ENCODE measurements at places on chromosomes 12 and 14.

DNA sequence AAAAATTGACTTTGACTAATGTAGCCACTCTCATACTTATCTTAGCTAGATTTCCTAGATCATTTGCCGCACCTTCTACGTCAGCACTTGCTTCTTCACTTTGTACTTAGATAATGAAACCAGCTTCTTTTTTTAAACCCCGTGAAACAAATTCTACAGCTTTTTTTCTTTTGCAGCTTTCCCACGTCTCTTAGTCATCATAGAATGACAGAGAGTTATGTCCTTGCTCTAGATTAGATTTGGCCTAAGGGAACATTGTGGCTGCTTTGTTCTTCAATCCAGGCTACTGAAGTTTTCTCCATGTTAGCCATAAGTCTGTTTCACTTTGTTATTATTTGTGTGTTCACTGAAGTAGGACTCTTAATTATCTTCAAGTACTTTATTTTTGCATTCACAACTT lies 94.9 kb downstream of the SLCO1A2 start:
- DNase-seq: no peak

- DNase-seq: peak; percentile 73
Measured at GRCh38 chr12:62693376-62694050, 226.9 kb downstream of the MON2 start.

DNA sequence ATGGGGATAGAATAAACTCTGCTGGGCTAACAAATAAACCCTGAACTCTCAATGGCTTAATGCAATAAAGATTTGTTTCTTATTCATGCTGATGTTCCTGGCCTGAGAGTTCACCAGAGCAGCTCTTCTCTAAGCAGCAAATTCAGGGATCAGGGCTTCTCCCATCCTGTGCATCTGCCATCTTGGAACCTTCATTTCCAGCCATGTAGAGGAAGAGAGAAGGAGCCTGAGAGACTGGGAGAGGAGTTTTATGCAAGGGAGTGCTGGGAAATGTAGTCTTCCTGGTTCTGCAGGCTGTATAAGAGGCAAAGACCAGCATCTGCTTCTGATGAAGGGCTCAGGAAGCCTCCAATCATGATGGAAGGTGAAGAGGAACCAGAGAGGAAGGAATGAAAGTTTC lies 20.6 kb upstream of the APOLD1 start:
- DNase-seq: no peak

GRCh38 chr12:107515446-107515958 lies 170.1 kb upstream of the PWP1 start:
- peak; percentile 86 for DNase-seq

DNA sequence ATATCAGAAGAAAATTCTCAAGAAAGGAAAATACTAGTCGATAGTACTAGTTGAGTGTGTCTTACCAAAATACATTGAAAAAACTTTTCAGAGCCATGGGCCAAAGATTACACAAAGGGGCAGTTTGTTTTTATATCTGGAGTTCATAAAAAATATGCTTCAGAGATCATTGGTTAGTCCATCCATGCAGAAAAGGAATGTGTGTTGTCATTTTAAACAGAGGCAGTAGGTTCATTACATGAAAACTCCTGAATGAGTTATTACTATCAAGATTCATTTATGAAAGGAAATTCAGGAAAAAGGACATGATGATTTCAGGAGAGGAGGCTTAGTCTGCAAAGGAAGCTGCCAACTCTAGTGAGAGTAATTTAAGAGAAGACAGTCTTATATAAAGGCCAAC lies 354.8 kb downstream of the AEBP2 start:
- no peak for DNase-seq

- DNase-seq: no peak
Measured at GRCh38 chr12:72578327-72578726, 306.2 kb downstream of the TRHDE start.

Measured in muscle of leg (tissue), 16 donors.